ENCODE measurements at places on chromosomes 5 and 9.

DNA sequence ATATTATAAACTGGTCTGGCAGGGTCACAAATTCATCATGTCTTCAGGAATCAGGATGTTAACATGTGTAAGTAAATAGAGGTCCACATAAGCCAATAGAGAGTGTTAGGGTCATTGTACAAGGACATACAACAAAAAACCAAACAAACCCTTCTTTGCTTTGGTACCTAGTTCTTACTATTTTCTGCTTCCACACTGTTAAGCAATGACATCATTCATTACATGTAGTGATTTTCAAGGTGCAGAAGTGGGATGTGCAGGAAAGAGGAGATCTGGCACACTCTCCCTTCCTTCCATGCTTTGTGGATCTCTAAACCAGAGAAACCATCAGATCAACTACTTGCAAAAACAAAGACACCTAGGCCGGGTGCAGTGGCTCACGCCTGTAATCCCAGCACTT lies 184.1 kb downstream of the RAPGEF6 start:
- no peak for DNase-seq

DNA sequence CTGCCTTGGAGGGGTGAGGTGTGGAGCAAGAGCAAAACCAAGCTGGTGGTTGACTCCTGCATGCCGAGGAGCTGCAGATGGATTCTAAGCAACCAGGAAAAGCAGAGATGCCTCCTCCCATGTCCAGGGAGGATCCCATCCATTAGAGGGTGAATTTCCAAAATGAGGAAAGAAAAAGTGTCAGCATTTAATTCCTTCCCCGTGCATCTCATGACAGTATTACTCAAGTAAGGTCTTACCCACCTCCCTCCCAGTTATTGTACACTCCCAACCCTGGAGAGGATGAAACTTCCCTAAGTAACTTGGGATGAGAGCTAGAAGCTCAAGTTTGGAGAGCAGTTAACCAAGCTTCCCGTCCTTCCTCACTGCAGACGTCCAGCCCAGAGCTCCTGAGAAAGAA lies 19.9 kb downstream of the C9orf152 start:
- DNase-seq: no peak

GRCh38 chr5:170338933-170339779 lies 41.6 kb upstream of the LCP2 start:
- peak; percentile 59 for DNase-seq

GRCh38 chr5:150862070-150862469 lies 15.7 kb downstream of the IRGM start:
- DNase-seq: no peak

DNA sequence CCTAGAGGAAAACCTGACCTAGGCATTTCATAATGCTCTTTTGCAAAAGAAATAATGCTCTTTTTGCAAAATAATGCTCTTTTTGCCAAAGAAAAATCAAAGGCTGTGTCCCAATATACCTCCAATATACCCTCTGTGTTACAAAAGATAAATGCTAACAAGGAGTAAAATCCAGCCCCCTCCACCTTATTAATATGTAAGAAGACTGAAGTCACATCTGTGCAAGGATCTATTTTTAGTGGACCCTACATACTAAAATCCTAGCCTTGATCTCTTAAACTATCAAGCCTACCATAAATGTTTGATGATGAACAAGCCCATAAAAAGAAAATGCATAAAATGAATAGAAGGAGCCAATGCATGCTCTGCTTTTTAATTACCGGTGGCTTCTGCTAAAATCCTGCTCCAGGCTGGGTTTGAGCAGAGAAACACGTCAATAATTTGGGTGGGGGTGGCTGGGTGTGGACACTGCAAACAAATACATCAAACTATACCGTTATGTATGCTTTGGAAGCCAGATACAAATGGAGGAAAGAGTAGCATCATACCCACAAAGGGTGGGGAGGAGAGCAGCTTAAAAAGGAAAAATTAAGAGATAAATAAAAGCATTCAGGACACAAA lies 131.6 kb downstream of the SEMA6A start:
- no peak for DNase-seq

GRCh38 chr5:141701360-141702119 lies 19.5 kb upstream of the ARAP3 start:
- DNase-seq: no peak

GRCh38 chr5:96743805-96744204 lies 63.9 kb downstream of the ERAP1 start:
- no peak for DNase-seq

GRCh38 chr5:160488394-160489325 lies 67.0 kb downstream of the PTTG1 start:
- no peak for DNase-seq

- no peak for DNase-seq
These were observed 18.5 kb downstream of the AGTPBP1 start for GRCh38 chr9:85723215-85723614.

- no peak for DNase-seq
These were observed 865.4 kb upstream of the ACO1 start for GRCh38 chr9:31519011-31519410.

GRCh38 chr5:175385691-175386362 lies 58.2 kb downstream of the DRD1 start:
- no peak for DNase-seq

GRCh38 chr5:135134691-135135381 lies 100.8 kb upstream of the PITX1 start:
- DNase-seq: no peak

DNA sequence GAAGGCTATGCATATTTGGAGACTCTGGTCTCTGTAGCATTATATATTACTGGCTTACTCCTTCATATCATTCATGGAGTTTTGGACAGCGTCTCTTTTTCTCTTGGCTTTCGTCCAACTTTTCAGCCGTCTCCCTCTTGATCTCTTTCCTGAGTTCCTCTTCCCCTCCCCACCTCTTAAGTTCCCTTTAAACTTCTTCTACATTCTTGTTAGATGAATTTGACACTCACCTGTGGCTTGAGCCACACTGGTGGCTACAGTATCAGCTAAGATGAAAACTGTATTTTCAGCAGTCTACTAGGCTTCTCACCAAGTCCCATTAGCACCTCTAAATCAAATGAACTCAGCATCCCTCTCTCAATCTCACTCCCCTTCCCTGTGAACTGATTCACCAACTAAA lies 128.1 kb downstream of the STARD4 start:
- no peak for DNase-seq

GRCh38 chr9:21796768-21797167 lies 5.7 kb upstream of the MTAP start:
- no peak for DNase-seq

GRCh38 chr5:6847870-6848269 lies 134.6 kb downstream of the TENT4A start:
- DNase-seq: no peak

GRCh38 chr5:12934722-12935121 lies 1009.8 kb downstream of the DNAH5 start:
- DNase-seq: no peak

DNA sequence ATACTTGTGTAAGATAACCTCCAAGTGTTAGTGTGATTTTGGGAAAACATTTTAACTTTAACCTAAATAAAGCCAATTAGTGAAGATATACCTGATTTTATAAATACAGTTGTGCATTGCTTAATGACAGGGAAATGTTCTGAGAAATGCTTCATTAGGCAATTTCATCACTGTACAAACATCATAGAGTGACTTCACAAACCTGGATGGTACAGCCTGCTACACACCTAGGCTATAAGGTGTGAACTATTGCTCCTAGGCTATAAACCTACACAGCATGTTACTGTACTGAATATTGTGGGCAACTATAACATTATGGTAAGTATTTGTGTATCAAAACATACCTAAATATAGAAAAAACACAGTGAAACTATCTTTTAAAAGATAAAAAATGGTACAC lies 166.8 kb upstream of the TARS1 start:
- DNase-seq: no peak

Data from iPS-NIHi11 (cell line).